Effector CD4-positive, alpha-beta T cell (primary cell): ENCODE measurements at places on chromosomes 3 and 15.

DNA sequence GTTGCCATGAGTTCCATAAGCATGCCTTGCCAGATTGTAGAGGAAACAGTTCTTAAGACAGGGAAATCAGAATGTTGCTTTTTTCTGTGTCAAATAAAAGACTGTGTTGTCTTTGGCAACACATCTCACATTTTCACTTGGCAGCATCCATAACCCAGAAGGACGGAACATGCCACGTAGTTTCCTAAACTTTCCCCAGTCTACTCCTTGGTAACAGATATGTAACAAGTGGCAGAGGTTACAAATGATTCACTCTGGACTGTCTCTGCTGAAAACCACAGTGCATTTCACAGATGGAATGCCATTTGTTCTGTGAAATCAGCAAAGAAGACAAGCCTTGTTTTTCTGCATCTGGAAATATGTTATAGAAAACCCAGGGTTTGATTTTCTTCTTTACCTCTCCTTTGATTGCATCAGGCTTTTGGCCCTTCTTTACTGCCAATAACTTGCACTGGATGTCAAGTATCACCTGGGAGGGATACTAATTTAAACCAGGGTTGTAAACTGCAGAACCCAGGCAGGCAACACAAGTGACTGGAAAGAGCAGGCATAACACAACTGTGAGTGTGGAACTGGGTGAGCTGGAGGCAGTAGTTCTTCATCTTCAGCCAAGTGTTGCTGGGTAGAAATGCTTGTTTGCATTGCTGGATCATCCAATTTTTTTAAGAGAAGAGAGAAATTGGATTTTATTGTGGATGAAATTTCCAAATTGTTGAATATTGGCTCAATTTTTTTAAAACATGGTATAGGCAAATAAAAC is 124.4 kb upstream of the FOXB1 start:
- DNase-seq = no peak

GRCh38 chr3:58672451-58672850 is 5.9 kb upstream of the FAM3D start:
- no peak for DNase-seq

DNA sequence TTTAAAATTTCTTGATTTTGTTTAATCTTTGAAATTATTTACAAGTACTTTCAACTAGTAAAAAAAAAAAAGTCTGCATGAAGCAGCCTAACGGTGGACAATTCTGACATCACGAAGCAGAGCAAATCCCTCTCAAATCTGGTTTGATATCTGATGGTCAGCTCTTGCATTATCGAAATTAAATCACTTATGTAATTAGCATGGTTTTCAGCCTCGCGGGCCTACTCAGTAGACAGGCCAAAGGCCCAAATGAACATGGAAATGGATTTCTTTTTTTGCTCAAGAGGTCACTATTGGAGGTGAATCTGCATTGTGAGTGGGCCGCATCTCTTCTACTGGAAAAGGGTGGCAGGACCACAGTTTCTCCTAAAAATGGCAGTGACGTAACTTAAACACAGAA is 209.8 kb downstream of the NR2F2 start:
- DNase-seq = no peak

DNA sequence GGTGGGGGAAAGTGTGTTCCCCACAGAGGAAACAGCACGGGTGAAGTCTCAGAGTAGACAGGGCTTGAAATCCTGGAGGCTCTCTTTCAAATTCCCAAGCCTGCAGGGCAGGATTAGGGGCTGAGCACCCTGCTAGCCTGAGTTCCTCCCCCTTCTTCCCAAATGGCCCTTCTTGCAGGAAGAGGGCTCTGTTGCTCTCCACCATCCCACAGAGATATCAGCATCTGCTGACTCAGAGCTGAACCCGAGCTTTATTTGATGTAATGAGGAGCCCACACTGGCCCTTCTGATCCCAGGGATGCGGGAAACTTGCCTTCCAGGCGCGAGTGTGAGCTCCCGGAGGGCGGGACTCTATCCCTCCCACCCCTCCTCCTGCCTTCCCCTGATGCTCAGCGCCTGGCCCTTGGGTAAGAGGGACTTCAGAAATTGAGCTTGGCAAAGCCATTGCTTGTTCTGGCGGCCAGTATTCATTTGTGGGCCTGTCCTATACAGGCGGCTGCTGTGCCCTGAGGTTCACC is 1.4 kb upstream of the STRA6 start:
- no peak for DNase-seq

GRCh38 chr3:183381179-183381578 is 47.2 kb downstream of the MCF2L2 start:
- DNase-seq = no peak

- DNase-seq = no peak
Observed at GRCh38 chr3:152811974-152812760, 22.8 kb upstream of the P2RY1 start.

- peak; percentile 30 for DNase-seq
Observed at GRCh38 chr3:101828691-101829436, 20.4 kb upstream of the NFKBIZ start.

DNA sequence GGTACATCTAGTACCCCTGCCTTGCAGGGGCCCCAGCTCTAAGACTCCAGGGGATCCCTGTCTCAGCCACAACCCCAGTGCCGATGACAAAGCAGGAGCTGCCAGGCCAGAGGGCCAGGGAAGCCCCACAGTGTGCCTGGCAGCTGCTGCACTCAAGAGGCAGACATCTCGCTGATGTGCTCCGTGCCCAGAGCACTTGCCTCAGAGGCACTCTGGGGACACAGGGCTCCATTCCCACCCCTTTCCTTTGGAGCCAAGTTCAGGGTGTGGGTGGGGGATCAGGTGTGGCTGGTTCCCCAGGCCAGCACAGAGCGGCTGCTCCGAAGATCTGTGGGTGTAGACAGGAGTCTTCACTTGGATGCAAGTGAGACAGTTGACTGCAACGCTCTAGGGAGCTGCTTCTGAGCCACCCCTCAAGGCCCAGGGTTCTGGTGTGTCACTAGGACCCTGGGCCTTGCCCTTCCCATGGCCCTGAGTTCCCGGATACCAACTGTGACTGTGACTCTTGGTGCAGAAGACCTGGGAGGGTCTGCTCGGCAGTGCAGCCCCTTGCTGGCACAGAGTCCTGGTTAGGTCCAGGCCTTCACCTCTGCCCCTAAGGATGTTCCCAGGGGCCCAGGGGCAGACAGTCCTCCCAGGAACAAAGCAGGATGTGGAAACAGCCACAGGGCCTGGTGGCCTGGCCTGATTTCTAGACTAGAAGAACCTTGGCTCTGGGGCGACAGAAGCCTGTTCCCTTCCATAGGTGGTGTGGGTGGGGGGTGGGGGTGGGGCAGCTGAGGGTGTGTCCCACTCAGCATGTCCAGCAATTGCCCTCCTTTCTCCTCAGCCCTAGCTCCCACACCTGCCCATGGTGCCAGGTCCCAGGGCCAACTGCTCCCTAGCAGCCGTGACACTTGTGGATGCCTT is 2.5 kb downstream of the NT5DC2 start:
- no peak for DNase-seq

- no peak for DNase-seq
Observed at GRCh38 chr15:89851673-89852341, 37.2 kb upstream of the ANPEP start.

- no peak for DNase-seq
Observed at GRCh38 chr3:63278171-63279004, at the start of gene SYNPR. Gene SYNPR (plus strand): TSS chr3:63278308.

GRCh38 chr3:51718547-51719409 is 11.9 kb downstream of the GRM2 start:
- DNase-seq = no peak

- no peak for DNase-seq
Observed at GRCh38 chr3:117486719-117487716, 777.4 kb downstream of the TUSC7 start.

DNA sequence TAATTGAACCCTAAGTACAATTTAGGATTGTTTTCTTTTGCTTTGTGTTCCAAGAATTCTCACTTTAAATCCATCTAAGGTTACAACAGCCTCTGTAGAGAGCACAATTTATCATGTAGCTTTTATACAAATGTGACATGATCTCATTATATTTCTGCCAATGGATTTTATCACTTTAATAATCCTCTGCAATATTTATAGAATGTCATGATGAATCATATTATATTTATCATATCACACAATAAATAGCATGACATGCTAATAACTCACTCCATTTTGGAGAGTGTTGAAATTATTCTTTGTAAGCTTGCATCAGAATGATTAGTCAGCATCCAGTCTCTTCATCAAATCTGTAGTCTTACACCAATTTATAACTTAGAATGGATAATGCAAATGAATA is 280.6 kb upstream of the ZNF717 start:
- DNase-seq = no peak

GRCh38 chr3:53818221-53819162 is 27.7 kb downstream of the CHDH start:
- no peak for DNase-seq

DNA sequence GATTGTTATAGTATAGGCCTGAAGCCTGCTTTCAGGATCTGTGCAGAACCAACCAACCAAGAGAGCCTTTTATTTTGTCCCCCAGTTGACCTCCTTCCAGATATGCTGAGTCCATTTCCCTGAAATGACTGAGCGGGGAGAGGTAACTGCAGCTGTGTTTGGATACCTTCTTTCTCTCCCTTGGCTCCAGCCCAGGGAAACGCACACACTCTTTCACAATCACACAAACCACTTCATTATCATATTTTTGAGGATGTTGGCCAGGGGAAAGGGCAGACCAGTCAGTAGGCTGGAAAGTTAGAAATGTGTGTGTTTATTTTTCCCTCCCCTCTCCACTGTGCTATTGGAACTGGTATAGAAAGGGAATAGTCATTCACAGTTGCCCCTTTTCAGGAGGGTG is 417.7 kb upstream of the TBL1XR1 start:
- no peak for DNase-seq

DNA sequence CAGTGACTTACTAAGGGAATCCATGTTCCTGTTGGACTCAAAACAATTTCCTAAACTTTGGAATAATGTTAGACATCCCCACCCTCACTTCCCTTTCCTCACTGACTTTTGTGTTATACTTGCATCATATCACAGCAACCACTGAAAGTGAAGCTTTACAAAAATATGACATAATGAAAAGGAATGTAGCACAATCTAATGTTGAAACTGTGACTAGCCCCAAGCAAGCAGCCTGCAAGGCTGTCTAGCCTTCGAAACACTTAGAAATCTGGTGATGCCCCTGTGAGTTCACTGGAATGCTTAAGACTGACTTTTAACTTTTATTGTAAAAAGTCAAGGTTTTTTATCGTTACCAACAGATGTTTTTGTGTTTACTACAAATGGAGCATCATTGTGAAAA is 203.7 kb upstream of the ZNF385D start:
- DNase-seq = no peak

GRCh38 chr3:114299941-114300624 is 6.3 kb downstream of the TIGIT start:
- DNase-seq = no peak

- DNase-seq = no peak
Observed at GRCh38 chr3:37229740-37230139, 55.4 kb upstream of the LRRFIP2 start.

- no peak for DNase-seq
Observed at GRCh38 chr15:71422530-71423259, 307.4 kb downstream of the THSD4 start.

DNA sequence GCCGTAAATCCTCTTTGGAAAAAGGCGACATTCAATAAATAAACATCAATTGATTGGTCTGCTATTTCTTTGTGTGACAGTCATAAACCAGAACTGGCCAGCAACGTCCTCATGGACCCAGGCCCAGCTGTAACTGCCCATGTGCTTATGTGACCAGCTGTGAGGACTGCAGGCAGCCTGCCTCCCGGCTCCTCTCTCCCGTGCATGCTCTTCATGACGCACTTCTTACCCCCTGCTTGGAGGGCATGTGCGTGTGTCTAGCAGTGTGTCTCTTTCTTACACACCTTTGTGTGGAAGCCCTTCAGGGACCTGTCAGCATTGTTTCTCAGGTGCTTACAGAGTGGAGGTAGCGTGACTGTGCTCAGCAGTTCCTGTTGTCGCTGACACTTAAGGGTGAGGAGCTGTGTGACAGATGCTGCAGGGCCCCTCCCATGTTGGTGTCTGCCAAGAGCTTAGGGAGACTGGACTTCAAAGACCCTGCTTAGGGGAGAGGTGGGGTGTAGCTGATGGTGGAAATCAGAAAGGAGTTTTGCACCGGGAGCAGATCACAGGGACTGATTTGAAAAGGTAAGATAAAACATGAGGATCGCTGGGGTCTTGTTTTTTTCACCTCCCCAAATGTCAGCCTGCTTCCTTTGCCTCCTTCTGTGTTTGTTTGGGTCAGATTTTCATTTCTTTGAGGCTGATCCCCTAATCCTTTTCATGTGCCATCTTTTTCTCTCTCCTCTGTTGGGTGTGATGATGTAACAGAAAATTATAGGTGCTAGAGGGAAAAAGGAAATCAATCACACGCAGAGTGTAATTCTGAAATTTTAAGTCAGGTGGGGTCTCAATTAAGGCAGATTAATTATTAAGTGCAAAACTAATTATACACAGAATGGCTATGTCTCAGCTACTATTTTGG is 2.1 kb downstream of the PODXL2 start:
- no peak for DNase-seq

DNA sequence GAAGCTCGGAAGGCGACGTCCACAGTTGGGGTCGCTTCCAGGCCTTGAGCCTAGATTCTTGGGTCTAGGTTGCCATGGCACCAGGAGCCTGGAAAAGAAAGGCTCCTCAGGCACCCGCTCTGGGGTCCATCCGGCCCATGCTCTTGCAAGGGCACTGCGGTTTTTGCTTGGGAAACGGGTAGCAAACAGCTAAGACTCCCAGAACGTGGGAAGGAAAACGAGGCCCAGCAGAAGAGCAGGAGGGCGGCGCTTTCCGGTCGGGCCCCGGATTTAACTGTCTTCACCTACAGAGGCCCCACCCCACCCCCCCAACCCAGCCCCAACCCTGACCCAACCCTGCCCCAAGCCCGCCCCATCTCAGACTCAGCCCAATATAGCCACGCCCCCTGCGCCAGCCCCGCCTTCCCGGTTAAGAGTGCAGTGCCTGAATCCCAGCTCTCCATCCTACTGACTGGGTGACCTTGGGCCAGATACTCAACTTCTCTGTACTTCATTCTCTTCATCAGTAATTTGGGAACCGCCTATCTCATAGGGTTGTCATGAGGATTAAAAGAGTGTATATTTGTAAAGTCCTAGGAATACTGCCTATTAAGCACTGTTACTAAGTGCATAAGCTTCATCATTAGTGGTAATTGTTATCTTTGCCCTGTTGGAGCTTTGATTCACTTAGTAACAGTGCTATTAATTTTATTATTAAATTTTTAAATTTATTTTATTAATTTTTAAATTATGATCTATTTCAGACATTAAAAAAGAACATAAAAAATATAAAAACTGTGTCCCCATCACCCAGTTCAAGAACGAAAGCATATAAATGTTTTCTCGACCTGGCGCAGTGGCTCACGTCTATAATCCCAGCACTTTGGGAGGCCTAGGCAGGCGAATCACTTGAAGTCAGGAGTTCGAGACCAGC is 28.4 kb upstream of the SMAD6 start:
- no peak for DNase-seq

- DNase-seq = no peak
Observed at GRCh38 chr3:134850761-134851160, 55.7 kb downstream of the EPHB1 start.
